ENCODE measurements at places on chromosomes 16 and 17. TPM values are rescaled to one million over a fixed set of nuclear protein-coding genes. Genes with fewer than 3 reads are reported as not detected.

The SLC16A5 gene
- polyA plus RNA-seq = 29.5 TPM

The PRDM7 gene
- polyA plus RNA-seq = 0.91 TPM

The CDK10 gene
- 122 TPM for polyA plus RNA-seq

The TPPP3 gene
- polyA plus RNA-seq = 42.7 TPM

GRCh38 chr17:21005803-21006202, 37.0 kb downstream of the USP22 start:
- no peak for DNase-seq

- DNase-seq = no peak
These were observed 215.3 kb downstream of the C16orf95 start for GRCh38 chr16:87101903-87102302.

The MED1 gene
- 58.7 TPM for polyA plus RNA-seq

GRCh38 chr16:11100239-11100750, 155.7 kb downstream of the SOCS1 start:
- DNase-seq = no peak

The GPRC5C gene
- 80.8 TPM for polyA plus RNA-seq

DNA sequence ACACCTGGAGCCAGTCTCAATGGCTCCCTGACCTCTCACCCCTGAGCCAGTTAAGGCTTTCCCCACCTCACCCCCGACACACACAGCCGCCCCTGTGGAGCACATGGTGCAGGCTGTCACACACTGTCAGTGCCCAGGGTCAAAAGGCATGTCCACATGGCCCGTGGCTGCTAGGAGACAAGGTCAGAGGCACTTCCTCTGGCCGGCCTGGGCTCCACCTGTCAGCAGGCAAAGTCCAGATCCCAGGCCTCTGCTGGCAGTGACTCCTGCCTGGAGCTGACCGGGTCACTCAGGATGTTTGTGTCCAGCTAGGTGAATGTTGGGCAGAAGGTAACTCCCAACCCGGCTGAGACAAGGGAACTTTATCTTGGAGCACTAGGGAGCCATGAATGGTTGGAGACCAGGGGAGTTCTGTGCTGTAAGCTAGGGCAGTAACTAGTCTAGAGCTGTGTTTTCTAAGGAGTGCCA, 6.0 kb downstream of the SREBF1 start:
- DNase-seq = no peak

The CCT6B gene
- 7.1 TPM for polyA plus RNA-seq

DNA sequence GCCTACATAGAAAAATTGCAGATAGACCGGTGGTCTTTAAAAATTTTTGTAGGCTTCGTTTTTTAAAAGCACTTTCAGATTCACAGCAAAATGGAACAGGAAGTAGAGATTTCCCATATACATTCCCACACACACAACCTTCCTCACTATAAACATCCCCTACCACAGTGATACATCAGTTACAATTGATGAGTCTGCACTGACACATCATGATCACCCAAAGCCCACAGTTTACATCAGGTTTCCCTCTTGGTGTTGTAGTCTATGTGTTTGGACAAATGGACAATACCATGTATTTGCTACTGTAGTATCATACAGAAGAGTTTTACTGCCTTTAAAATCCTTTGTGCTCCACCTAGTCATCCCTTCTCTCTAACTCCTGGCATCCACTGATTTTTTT, 113.9 kb upstream of the ADAMTS18 start:
- DNase-seq = no peak

- no peak for DNase-seq
These were observed 559.9 kb upstream of the CDH8 start for GRCh38 chr16:62596125-62596524.

DNA sequence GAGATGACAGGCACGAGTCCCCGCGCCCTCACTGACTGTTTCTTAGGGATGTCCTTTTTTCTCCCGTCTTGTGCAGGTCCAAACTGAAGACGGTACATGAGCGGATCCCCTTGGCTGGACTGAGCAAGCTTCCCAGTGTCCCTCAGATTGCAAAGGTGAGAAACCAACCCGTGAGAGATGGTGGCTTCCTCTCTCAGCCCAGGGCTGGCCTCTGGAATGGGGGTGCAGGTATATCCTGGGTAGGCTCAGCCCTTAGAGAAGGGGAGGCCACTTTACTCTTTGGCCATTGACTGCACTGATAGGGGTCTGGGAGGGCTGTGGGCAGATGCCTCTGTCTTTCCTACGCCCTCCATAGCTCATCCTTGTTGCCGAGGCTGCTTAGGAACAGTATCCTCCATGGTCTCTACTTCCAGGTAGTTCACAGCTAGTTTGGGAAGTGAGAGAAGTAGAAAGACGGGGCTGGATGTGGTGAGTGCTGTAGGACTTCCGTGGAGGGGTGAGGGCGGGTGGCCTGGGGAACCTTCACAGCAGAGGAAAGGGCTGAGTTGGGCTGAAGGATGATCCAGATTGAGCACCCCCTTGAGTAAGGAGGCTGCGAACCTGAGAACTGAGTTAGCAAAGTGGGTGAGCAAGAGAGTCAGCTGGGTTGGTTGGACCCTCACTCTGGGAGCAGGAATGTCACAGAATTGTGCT, 83.0 kb downstream of the OR1D5 start:
- DNase-seq = no peak

GRCh38 chr17:32713081-32713480, 163.8 kb downstream of the MYO1D start:
- no peak for DNase-seq

- no peak for DNase-seq
These were observed 1.3 kb downstream of the CACNG4 start for GRCh38 chr17:66965801-66966262.

DNA sequence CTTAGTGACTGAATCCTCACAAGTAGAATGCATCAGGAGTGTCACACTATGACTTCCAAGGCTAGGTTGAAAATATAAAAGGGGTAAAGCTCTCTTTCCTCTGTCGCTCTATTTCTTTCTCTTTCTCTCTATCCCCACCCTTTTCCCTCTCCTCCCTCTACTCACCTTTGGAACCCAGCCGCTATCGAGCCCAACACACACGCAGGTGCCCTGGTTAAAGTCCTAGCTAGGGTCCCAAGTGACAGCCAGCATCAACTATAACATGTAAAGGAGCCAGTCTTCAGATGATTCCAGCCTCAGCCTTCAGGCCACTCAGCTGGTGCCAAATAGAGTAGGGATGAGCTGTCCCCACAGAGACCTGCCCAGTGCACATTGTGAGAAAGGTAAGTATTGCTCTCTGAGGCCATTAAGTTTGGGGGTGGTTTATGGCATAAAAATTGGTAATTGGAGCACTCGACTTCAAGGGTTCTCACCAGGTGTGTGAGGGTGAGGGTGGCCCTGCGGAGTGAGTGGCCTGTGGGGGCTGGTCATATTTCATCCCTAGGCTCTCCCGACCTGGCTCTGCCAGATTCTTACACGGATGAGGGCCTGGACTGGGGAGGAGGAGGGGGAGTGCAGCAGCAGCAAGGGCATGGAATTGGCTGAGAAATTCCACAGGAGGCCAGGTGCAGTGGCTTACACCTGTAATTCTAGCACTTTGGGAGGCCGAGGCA, 14.9 kb upstream of the C16orf54 start:
- no peak for DNase-seq
